ENCODE measurements at places on chromosomes 12 and 14. TPM values are rescaled to one million over a fixed set of nuclear protein-coding genes. Genes with fewer than 3 reads are reported as not detected.

SLCO1B1 gene
- 0.38 TPM for total RNA-seq

PLCZ1 gene
- total RNA-seq = not detected

COCH gene
- 25.7 TPM for total RNA-seq

CCDC196 gene
- total RNA-seq = not detected

CCDC177 gene
- 0.04 TPM for total RNA-seq
